ENCODE measurements at places on chromosomes 12 and 14.

DNA sequence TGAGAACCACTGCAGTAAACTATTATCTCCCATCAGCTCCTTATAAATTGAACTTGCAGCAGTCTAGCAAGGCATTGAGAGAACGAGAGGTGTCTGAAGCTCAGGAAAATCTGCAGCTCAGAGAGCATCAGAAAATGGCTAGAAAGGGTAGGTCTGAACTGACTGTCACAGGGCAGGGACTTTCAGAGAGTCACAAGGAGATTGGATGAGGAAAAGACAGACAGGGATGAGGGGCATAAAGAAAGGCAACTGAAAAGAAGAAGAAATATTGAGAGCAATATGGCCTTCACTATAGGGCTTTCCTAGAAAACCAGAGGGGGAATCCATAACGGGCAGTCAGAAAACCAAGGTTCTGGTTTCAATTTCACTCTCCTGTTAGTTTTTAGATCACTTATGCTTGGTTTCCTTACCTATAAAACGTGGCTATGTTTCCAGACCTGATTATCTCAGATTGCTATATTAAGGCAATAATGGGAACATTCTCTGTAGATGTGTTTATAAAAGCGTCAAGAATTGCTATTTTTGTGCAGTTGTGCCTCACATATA is 40.9 kb downstream of the PDE6H start:
- DNase-seq: no peak

GRCh38 chr12:38350342-38351174 is 34.0 kb downstream of the ALG10B start:
- no peak for DNase-seq

GRCh38 chr14:37544407-37544806 is 50.6 kb downstream of the FOXA1 start:
- DNase-seq: no peak

DNA sequence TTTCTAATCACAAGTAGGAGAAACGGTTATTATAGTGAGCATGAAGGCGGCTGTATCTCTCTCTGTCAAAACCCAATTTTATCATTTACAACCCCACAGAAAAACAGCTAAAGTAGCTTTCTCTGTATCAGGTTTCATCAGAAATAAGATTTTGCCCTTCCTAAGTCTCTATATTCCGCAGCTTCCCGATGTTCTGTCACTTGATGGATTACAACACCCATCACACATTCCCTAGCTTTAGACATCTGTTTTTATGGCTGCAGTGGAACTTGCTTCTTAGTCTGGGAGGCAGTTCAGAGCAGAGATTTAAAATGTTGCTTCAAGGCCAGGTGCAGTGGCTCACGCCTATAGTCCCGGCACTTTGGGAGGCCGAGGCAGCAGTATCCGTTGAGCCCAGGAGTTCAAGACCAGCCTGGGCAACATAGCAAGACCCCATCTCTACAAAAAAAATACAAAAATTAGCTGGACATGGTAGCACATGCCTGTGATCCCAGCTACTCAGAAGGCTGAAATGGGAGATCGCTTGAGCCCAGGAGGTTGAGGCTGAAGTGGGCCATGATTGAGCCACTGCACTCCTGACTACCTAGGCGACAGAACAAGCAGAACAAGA is 27.6 kb upstream of the FOXN3 start:
- no peak for DNase-seq

GRCh38 chr14:34649344-34649743 is 19.4 kb upstream of the SNX6 start:
- DNase-seq: no peak

GRCh38 chr12:54028314-54029201 is at the start of gene HOXC6:
HOXC6 (plus strand) TSS chr12:54028440; CDS start chr12:54028522, 82 bp downstream.
- DNase-seq: no peak

DNA sequence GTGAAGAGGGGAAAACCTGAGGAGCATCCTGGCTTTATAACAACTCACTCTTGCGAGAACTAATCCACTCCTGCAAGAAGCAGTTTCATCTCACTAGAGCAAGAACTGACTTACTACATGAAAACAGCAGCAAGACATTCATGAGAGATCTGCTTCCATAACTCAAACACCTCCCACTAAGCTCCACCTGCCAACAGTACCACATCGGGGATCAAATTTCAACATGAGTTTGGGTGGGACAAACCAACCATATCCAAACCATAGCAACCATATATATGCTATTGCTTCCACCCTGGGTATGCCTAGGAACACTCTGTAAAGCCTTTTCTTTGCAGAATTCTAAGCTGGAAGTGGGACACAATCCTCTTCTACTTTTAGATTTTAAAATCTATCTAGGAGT is 13.9 kb upstream of the AVPR1A start:
- no peak for DNase-seq

- no peak for DNase-seq
Observed at GRCh38 chr14:51540364-51540763, 111.3 kb upstream of the FRMD6 start.

DNA sequence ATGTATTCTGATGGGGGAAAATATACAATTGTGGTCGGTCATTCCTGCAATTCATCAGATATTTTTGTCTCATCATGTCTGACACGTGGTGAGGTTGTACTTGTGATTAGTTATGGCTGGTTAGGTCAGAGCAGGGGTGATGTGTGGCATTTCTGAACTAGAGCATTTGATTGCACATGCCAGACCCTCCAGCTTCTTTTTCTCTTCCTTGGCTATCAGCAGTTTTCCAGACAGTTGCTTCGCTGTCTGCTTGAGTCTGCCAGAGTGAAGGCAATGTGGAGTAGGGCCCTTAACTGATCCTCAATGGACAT is 25.9 kb downstream of the TMEM117 start:
- no peak for DNase-seq

GRCh38 chr12:107564946-107565345 is 120.7 kb upstream of the PWP1 start:
- DNase-seq: no peak

GRCh38 chr14:102442241-102443211 is 67.0 kb downstream of the ANKRD9 start:
- no peak for DNase-seq

DNA sequence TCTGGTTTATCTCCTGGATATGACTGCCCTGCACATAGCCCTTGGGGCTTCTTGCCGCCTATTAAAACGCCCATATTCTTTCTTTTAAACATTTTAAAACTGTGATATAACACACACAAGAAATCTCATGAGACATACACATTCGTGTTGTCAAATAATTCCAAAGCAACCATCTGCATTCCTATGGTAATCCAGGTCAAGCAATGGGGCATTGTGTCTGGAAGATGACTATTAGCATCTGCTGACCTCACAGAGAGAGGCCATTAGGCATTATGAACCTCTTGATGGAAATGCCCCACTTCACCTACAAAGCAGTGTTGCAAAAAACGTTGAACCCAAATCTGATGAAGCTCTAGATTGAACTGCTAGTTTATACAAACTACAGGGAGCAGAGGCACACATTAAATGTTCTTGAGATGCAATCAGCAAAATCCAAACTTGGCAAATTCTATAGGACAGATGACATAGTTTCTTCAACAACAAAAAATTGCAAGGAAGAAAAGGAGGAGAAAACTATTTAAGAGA is 513.8 kb upstream of the CCDC196 start:
- no peak for DNase-seq

- no peak for DNase-seq
Observed at GRCh38 chr12:66885115-66885875, 206.4 kb upstream of the GRIP1 start.

DNA sequence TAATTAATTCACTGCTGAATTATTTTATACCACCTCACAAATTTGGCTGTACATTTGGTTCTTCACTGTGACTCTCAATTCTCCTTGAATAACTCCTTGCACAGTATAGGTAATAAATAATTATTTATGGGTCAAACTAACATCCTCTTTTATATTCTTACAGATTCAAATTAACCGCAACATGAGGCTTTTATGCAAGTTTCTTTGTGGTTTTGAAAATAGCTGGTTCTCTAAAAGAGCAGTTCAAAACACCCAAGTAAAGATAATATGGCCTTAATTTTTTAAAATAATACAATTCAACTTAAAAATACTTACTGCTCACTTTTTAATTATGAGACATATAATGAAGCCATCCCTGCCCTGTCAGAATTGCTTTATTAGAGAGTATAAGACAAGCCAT is 12.9 kb upstream of the TRIM9 start:
- no peak for DNase-seq

All from stimulated activated CD8-positive, alpha-beta memory T cell treated with anti-CD3 and anti-CD28 coated beads, Interleukin-4, amount 100 ng/mL, for 48 hours (primary cell).